Activated T-helper 1 cell treated with Interleukin-2 at 50 U/mL for 16 hours (primary cell): ENCODE measurements at places on chromosomes 1 and 21.

- no peak for DNase-seq
Measured at GRCh38 chr21:28237661-28238060, 755.0 kb downstream of the LTN1 start.

GRCh38 chr1:215635827-215636226 is 68.7 kb downstream of the KCTD3 start:
- DNase-seq: no peak

GRCh38 chr1:27377760-27378495 is 3.3 kb upstream of the FCN3 start:
- no peak for DNase-seq

GRCh38 chr1:119079881-119080280 is 60.6 kb downstream of the WARS2 start:
- DNase-seq: no peak

DNA sequence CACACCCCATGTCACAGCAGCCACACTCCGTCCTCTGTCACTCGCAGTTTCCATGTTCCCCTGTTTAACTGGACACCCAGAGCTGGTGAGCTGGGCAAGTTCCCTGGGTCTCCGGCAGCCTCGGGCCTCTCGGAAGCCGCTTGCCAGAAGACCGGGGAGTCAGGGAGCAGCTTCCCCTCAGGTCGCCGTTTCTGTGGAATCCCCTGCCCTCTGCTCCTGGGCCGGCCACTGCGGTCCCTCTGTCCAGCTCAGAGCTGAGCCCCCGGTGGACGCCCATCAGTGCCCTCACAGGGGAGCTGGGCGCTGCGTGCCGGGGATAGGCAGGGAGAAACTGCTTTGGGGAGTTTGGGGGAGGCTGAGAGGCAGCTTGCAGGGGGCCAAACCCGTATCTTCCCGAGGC is 37.7 kb downstream of the KCNAB2 start:
- no peak for DNase-seq

DNA sequence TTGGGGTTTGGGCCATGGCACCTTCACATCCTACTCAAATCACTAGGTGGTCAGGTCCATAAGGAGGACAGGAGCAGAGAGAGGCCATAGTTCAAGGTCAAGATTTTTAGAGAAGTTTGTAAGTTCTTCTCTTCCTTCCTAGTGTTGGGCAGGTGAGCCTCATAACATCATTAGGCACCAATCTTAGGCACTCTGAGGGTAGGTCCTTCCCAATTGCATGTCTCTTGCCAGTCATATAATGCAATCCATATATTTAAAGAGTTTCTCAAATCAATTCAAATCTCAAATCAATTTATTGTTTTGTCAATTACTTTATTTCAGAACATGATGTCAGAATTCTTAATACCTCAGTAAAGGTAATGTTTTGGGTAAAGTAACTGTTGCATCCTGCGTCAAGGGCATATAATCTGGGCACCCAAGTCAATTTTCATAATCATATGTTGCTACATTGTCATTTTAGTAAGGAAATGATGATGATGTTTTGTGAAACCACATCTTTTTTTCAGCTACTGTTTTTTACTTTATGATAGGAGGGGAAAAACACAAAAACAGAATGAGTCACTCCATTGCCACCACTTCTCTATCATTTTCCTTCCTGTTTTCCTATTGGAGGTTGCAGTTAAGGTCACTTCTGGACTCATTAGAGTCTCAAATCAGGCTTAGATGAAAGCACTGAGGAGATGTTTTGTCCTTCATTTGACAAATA is 122.7 kb downstream of the UCHL5 start:
- DNase-seq: no peak

DNA sequence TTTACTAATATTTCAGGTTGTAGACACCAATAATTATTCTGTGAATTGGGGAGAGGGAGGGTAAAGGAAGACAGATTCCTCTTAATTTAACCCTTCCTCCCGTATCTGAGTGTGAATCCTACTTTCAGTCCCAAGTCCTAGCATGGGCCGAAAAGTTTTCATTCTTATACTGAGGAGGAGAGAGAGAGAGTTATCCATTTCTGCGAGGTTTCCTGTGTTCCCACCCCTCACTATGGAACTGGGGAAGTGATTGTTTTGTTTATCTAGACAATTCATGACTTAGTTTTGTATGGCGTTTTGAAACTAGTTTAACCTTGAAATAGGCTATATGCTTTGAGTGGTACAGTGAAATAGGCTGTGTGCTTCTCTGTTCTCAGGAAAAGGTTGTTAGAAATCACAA is 134.0 kb upstream of the DPYD start:
- no peak for DNase-seq

- DNase-seq: no peak
Measured at GRCh38 chr1:17563494-17564281, 24.2 kb downstream of the ARHGEF10L start.

DNA sequence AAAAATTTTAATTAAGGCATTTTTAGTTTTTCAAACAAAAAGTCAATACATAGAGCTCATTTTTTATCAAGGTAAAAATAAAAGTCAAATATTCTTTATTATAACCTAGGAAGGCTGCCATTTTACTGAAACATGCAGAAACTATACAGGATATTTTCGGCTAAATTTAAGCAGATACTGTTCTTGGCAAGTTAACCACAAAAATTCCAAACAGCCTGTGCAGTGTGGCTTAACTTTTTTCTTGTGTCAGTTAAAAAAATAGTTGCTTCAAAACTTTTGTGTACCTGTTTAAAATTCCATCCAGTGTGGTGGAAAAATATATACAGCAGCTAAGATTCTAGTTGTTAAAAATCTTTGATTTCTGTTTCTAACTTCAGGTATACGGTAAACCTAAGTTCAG is 135.0 kb downstream of the ATP5PO start:
- DNase-seq: no peak

DNA sequence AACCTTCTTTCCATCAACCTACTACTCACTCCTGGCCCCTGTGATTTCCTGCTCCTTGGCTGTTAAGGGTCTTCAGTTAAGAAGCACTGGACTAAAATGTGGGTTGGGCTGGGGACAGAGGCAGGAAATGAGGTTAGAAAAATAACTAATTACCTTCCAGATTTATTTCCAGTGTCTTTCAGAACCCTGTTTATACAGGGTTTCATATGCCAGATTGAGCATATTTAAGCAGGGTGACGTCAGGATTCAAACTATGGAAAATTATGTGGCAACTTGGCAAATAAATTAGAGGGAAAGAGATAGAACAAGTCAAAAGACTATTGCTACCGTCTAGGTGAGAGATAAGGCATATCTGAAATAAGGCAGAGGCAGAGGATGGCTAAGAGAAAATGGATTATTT is 11.7 kb upstream of the MCOLN3 start:
- no peak for DNase-seq

- peak; percentile 30 for DNase-seq
Measured at GRCh38 chr21:46661211-46661625, 25.7 kb downstream of the PRMT2 start.

DNA sequence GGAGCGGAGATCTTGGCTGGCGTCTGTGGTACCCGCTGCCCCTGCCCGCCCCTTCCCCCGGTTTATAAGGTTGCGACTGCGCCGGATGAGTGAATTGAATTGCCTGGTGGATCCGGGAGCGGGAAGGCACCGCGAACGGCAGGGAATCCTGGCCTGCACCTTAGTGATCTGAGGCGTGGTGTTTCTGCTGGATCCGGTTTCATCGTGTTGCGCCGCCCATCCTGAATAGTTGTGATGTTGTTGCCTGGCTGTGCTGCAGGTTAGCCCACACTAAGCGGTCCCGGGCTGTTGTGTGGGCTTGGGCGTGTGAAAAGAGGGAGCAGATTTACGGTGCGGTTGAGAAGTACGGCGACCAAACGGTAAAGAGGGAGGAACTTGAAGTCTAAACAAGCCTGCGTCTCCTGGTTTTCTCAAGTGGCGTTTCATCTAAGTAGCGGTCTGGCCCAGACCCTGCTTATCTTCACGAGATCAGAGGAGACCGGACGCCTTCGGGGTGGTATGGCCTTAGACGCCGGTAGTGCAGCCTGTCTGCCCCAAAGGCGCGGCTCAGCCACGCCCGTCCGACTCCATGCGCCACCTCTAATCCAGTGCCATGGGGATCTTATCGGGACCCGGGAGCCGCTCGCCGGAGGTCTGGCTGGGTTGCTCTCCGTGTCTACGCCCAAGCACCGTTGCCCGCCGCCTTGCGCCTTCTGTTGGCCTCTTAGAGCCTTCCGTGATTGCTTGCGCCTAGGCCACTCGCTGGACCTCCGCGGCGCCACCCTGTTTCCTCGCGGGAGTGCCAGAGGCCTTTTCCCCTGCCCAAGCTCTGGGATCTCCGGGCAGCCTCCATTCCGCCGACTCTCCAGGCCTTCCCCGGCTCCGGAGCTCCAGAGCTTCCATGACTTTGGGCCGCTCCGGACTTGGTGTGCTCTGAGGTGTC is 87.5 kb upstream of the RHOU start:
- DNase-seq: no peak

GRCh38 chr1:11558871-11559590 is 80.1 kb downstream of the DISP3 start:
- no peak for DNase-seq

GRCh38 chr1:97089173-97089572 is 367.6 kb downstream of the PTBP2 start:
- no peak for DNase-seq

GRCh38 chr1:167432780-167433179 is 85.5 kb downstream of the CD247 start:
- no peak for DNase-seq

DNA sequence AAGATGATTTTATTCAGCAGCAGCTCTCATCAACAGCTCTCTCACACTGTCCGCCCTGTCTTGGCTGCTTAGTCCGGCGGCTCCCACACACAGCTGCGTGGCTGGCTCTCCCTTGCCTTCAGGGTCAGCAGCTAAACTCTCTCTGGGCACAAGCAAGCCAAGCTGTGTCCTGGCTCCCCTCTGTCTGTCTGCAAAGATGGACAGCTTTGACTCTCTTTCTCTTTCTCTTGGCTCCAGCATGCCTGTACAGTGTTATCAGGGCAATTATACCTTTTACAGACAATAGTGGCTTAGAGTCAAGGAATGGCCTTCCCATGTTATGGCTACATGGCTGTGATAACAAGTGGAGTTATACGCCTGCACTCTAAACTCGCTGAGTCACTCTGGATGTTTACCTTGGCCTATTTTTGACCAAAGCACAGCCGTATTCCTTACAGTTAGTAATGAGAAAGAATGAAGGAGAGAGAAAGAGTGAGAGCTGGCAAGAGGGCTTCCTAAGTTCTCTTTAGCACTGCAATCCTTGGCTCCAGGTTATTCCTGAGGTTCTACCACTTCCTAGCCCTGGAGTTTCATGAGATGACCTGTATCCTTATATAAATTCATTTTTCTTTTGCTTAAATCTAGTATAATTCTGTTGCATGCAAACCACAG is 59.9 kb upstream of the ZSWIM5 start:
- DNase-seq: no peak

DNA sequence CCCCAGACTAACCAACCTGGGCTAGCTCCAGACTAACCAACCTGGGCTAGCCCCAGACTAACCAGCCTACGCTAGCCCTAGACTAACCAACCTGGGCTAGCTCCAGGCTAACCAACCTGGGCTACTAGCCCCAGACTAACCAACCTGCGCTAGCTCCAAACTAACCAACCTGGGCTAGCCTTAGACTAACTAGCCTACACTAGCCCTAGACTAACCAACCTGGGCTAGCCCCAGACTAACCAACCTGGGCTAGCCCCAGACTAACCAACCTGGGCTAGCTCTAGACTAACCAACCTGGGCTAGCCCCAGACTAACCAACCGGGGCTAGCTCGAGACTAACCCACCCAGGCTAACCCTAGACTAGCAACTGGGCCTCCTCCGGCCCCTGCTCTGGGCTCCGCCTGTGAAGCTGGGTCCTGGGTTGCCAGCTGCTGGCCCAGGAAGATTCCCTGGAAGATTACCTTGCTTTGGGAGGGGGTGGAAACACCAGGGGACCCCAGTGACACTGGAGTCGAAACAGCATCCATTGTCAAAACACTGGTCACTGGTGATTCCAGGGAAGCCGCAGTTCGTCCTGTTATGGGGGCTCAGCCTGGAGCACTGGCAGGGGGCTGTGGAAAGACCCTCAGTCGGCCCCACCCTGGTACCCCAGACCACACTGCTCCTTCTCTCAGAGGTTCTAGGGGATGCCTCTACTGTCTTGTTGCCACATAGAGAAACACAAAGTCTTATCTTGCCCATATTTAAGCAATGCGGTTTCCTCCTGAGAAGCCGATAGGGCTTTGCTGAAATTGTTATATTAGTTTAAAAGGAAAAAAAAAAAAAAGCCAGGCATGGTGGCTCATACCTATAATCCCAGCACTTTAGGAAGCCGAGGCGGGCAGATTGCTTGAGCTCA is 1.1 kb downstream of the TFF2 start:
- no peak for DNase-seq

DNA sequence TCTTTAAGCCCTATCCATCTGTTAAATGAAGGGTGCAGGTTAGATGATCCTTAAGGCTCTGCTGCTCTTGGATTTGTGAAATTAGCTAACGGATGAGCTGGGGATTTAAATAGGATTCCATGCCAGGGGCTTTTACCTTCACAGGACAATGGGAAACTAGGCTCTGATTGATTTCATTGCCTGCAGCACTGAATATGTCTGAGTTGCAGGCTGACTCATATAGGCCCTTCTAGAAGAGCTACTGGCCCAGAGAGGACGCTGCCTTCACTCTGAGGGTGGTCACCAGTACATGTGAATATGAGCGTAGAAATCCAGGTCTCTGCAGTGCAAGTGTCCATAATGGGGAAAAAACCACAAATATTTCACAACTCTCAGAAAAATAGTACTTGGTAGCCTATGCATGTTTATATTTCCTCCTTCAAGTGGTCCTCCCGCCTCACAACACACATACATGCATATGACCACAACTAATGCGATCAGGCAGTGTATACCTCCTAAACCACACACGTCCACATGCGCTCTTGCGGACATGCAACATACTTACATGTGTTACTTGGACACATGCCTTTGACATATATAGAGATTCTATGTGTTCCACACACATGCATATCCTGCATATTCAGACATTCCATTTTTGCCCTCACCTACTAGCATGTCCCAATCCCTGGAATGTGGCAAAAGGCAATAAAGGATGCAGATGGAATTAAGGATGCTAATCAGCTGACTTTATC is 233.8 kb upstream of the JUN start:
- DNase-seq: no peak

GRCh38 chr1:29932626-29933025 is 696.3 kb downstream of the PTPRU start:
- no peak for DNase-seq

DNA sequence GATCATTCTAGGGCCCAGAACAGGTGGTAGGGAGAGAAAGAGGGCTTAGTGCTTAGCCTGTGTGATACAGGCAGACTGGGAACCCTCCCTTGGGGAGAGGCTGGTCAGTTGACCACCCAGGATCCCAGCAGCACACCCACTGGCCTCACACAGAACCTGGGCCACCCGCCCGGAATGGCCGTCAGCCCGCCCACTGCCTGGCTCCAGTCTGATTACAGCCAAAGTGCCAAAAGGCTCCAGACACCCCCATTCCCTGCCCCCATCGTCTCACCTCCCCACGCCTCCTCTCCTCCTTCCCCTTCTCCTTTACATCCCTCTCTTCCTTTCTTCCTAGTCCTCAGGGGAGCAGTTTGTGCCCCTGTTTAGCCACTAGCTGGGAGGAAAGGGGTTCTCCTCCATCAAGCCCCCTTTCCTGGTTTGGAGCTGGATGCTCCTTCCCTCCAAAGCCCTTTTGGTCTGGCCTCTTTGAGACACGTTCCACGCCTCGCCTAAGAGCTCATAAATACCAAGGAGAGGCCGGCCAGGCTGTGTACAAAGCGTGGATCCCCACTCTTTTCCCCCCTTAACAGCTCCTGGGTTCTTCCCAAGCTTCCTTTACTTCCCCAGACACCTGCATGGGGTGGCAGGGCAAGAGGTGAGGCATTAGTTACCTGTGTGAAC is 4.6 kb upstream of the WNT2B start:
- no peak for DNase-seq
